ENCODE measurements at places on chromosomes 2 and 18.

DNA sequence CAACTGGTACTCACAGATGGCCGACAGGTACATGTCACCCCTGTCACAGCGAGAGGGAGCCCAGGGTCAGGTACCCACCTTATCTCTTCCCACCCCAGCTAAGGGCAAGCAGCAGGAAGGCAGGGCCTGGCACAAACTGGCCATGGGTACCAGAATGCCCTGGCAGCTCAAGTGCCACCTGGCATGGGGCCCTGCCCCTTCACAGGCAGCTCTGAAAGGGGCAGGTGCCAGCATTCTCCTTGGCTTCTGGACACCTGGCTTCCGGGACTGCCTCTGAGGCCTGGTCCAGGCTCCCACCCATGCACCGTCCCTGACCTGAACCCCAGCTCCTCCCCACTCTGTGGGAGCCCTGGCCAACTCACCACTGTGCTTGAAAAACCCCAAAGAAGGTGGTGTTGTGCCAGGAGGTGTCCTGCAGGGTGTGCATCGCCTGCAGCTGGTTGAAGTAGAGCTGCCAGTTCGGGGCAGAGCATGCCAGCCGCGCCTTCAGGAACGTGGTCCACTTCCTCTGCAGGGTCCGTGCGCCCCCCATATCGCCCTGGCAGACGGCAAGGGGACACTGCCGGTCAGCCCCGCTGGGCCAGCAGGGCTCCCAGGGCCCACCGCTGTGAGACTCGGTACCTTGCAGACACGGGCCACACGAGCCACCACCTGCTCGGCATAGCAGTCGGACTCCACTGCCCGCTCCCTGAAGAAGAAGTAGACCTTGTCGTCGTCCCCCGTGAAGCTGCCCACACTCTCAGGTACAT lies 5.4 kb downstream of the SEMA4C start:
- no peak for DNase-seq

DNA sequence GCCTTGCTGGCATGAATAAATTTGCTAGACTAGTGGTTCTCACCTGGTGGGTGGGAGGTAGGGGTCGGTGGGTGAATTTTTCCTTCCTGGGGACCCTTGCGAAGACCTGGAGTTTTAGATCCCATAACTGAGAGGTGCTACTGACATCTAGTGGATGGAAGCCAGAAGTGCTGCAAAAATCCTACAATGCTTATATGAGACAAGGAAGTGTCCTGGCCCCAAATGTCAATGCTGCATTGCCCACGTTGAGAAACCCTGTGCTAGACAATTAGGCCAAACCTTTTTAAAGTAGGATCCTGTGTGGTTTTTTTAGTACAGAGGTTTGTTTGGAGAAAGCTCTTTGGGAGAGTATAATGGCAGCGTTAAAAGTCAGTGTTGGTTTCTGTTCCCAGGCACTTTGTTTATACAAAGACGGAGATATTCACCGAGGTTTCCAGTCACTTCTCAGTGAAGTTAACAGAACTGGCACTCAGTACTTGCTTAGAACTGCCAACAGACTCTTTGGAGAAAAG lies 9.6 kb downstream of the SERPINB8 start:
- peak; percentile 38 for DNase-seq

GRCh38 chr18:34280653-34281052 lies 55.9 kb upstream of the NOL4 start:
- DNase-seq: no peak

- no peak for DNase-seq
Measured at GRCh38 chr2:3459185-3460015, 59.9 kb downstream of the ADI1 start.

GRCh38 chr2:75238670-75239330 lies 39.5 kb upstream of the TACR1 start:
- DNase-seq: peak; percentile 61

DNA sequence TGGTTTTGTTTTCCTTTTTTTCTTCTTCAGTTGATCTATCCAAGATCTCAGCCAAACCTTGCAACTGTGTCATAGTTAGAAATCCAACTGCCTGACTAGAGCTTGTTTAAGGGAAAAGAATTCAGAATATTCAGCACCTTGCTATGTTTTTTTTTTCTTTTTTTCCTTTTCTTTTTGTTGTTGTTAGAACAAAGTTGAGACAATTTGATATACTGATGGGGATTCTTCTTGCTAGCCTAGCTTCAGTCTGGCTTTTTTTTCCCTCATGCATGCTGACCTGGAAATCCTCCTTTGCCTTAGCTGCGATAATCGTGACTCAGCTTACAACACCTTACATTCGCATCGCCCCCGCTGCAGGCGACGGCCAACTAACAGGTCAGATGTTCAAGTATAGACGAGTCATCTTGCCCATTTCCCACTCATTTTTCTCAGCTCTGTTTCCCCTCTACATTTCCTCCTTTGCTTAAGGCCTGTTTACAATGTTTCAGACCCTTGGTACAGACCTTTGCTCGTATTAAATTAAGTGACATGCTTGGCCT lies 487.2 kb upstream of the RAB12 start:
- peak; percentile 36 for DNase-seq

DNA sequence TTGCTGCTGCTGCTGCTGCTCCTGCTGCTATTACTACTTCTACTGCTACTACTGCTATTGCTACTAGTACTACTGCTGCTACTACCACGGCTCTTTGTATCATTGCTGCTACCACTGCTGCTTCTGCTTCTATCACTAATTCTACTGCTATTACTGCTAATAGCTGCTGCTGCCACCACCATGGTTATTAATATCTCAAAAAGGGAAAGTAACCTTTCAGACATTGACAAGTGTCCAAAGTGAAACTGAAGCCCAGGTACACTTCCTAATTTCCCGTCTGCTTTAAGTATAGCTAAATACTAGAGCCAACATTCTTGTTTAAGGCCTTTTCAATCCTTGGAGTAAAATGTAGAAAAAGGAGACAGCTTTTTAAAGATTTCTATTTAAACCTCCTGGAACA lies 45.4 kb upstream of the EHBP1 start:
- no peak for DNase-seq

- no peak for DNase-seq
Measured at GRCh38 chr18:32424696-32425095, 46.0 kb downstream of the GAREM1 start.

DNA sequence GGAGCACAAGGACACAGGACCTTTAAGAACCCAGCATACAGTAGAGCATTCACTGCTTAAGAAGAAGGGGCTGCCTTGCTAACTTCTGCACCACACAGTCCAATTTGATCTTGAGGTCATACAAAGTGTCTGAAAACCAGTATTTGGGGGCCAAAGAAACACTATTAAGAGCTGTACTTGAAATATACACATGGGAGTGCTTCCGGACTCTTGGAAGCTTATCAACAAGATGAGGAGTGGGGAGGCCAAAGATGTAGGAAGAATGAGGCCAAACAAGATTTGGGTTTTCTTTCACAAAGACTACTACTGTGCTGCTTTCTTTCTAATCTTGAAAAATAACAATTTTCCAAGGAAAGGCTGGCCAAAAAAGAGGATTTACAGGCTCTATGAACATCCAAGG lies 24.8 kb upstream of the MALL start:
- no peak for DNase-seq

DNA sequence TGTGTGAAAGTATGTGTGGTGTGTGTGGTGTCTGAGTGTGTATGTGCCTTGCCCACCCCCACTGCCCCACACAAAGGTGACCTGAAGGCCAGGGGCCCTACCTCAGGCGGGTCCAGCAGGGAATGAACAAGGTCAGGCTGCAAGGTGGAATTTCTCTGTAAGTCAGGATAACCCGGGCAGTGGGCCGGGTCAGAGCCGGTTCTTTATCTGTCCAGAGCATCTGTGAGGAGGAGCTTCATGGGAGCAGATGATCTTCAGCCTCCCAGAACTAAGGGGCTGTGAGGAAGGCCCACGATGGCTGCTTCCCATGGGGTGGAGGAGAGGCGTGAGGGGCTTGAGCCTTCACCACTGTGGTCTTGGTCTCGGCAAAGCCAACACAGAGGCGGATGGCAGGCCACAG lies 150.3 kb downstream of the TFCP2L1 start:
- DNase-seq: no peak

GRCh38 chr2:36620321-36620720 lies 22.4 kb upstream of the FEZ2 start:
- no peak for DNase-seq

- no peak for DNase-seq
Measured at GRCh38 chr18:44915661-44916060, 235.0 kb downstream of the SETBP1 start.
